ENCODE measurements at places on chromosomes 1 and 21.

DNA sequence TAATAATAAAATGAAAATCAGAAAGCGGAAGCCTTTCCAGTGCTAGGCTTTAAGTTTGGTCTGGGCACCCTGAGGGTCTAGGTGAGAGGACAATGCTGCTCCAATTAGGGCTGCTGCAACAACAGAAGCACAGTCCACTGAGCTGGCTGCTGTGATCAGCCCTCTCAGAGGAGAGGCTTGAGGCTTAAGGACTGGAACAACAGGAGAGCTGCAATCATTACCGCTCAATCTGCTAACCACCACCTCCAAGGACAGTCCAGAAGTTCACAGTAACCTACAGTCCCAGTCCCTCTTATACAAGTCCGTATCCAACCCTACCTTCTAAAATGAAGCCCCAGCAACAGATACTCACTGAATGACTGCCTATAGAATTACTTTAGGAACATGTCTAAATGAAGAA lies 62.1 kb downstream of the USP24 start:
- no peak for DNase-seq

- DNase-seq, result no peak
These were observed 353.7 kb downstream of the DPYD start for GRCh38 chr1:97567000-97567749.

DNA sequence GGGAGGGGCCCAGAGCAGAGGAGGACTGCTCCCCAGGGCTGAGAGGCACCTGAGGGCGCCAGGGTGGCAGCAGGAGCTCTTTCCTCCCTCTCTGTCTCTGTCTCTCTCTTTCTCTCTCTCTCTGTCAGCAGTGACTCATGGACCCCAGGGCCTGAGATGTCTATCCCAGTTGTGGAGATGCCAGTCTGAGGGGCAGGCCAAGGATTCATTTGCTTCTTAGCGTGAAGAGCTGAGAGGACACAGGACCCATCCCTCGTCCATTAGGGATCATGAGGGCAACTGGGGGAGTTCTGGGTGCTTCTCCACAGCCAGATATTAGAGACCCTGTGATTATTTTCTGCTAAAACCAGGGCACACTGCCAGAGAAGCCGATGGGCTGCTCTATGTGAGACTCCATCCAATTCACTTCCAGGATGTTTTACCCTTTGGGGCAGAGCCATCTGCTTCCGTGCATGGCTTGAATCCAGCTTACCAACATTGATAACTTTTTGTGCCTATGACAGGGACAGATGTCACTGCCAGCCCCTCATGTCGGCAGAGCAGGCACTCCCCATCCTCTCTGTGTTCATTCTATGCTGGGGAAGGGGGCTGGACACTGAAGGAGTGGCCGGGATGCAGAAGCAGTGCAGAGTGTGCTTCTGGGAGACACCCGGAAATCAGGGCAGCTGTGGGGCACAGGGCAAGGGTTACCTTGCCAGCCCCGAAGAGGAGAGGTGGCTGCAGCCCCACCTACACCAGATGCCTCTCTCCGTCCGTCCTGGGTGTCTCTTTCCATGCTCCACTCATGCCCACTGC lies 4.1 kb upstream of the PCBP3 start:
- DNase-seq, result no peak

- DNase-seq, result no peak
These were observed 3.1 kb downstream of the CTXND2 start for GRCh38 chr1:150890033-150890416.

- DNase-seq, result peak; percentile 80
These were observed 28.9 kb downstream of the S100A6 start for GRCh38 chr1:153506831-153507413.

DNA sequence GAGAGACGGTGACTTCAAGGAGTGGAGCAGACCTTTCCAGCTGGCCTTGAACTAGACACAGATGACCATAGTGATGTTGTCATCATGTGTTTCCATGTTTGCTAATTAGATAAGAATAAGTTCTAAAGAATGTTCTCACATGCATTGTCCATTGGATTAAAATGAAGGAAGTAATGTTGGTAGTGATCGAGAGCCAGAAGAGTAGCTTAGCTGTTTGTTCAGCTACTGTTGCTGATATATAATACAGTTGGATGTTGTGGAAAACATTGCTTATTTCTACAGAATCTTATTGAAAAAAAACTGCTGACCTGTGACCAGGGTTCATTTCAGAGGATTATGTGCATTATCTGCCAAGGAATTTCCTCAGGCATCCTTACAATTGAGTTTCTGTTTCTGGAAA lies 249.1 kb upstream of the POGK start:
- DNase-seq, result no peak

DNA sequence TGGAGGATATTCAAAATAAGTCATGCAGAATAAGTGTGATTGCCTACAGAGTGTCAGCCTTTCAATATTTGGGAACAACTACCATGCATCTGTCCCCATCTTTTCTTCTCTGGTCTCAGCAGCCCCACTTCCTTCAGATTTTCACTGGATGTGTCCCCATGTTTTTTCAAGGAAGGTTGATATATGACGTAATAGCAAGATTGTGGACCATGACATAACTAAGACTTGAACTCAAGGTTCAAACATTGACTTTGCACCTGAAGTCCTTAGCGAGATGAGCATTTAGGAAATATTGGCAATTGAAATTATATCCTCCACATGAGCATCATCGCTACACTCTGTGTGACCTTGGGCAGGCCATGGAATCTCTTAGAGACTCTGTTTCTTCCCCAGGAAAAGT lies 5.8 kb downstream of the NAV1 start:
- DNase-seq, result no peak

DNA sequence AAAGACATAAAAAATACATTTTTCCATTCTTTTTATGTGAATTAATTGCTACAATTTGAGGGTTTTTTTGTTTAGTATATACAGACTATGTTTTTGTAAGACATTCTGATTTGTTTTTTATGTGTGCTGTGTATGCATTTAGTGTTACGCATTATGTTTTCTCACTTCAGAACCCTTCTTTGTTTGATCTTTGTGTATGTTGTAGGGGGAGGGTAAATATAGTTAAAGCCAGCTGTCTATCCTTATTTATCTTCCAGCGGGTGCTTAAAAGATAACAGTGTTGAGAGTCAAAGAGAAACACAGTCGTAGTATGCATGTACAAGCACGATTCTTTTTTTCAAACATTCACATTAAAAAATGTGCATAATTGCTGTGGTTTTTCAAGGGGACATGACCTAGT lies 97.5 kb upstream of the KIAA1614 start:
- no peak for DNase-seq

DNA sequence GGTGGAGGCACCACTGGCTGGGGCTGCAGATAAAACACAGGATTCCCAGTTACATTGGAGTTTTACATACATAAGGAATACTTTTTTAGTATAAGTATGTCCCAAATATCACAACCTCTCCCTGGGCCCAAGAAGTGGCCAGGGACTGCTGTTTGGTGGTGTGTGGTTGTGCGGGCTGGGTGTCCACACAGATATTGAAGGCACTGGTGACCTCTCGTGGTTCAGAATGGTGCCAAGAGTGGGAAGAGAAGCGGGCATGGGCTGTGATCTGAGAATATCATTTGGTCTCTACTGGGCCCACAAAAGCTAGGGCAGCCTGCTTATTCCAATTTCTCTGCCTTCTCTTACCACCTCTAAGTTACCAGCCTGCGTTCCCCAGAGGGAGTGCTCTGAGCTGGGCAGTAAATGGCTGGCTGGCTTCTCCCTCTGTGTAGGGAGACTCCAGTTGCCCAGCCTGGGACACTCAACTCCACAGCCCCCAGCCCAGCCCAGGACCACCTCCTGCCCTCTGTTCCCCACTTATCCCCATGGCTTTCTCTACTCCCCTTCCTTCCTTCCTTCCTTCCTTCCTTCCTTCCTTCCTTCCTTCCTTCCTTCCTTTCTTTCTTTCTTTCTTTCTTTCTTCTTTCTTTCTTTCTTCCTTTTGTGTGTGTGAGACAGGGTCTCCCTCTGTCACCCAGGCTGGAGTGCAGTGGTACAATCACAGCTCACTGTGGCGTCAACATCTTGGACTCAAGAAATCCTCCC lies 42.8 kb upstream of the RD3 start:
- no peak for DNase-seq

- no peak for DNase-seq
These were observed 308.9 kb downstream of the RWDD3 start for GRCh38 chr1:95542936-95543335.

DNA sequence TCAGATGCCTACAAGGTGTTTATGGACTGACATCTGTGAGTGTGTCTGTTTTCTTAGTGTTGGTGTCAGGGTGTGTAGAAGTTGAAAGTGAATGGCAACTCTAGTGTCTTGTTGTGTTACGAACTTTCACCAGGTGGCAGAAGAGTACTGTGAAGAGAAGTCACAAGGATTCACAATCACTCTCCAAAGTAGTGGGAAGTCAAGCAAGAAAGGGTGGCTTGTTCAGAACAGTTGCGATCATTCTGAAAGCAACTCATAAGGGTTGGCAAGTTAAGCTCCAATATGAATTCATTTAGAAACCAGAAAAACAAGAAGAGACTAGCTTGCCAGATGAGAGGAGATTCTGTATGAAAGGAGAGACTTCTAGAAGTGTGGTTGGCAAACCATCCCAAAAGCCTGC lies 86.1 kb downstream of the FASLG start:
- peak; percentile 58 for DNase-seq

- no peak for DNase-seq
These were observed 134.4 kb upstream of the EDN2 start for GRCh38 chr1:41618871-41619270.

GRCh38 chr1:156160743-156161171 lies 7.4 kb downstream of the SEMA4A start:
- DNase-seq, result no peak

- no peak for DNase-seq
These were observed 130.5 kb downstream of the PPIAL4G start for GRCh38 chr1:148352470-148353053.

- no peak for DNase-seq
These were observed 86.5 kb upstream of the RHOU start for GRCh38 chr1:228648647-228649383.

DNA sequence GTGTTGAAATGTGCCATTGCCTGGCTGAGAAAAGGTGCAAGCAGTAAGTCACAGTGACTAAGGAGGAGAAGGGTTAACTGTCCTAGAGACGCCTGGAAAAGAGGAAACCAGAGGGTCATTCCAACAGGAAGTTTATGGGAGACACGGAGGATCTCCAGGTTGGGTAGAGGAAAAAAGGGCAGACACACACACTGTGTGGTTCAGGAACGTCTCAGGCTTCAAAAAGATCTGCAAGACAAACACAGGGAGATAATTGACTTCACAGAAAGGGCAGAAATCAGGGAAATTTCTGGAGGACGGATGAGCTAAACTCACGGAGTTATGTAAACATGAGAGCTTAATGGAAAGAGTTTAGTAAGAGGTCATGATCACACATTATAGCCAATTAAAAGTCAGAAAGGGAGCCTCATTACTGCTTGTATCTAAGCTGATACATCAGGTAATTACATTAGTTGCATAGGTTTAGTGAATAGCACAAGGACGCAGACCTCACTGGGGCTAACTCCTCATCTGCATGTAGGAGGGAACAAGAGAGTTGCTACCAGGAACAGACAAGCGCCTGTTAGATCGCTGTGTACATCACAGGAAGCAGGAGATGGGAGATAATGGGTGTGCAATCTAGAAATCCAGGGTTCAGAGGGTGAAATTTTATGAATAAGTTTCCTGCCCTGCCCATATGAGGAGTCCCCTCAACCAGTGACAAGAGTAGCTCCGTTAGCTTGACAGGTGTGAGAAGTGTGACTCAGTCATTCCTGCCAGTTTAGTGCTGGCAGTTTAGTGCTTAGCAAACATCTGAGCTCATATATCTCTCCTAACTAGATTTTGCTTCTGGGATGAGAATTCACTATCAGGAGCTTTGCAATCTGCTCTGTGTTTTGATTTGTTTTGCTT lies 96.6 kb upstream of the TNR start:
- no peak for DNase-seq

DNA sequence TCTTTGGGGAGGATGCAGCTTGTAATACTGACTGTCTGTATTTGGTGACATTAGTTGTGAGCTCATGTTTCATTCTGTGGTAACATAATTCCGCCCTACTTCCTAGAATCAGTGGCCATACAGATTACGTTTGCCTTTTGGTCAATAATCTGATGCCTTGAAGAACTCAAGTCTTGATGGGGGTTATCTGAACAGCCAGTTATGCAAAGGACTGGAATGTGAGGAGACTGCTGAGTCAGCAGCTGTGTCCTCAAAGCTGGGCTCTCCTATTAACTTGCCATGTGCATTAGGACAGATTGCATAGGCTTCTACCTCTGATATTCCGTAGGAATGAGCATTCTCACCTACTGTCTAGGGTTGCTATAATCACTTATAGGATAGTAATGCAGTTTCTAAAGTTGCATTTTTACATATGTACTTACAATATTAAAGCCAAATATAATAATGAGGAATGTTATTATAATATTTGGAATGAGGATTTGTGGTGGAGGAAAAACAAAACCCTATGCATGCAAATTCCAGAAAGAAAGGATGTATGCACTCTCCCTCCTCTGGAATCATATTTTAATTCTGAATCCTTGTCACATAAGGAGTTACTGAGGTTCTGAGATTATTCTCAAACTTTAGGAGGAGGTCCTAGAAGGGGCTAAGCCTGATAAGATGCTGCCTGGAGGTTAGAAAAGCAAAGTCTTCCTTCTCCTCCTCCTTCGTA lies 116.0 kb downstream of the NOS1AP start:
- DNase-seq, result no peak

DNA sequence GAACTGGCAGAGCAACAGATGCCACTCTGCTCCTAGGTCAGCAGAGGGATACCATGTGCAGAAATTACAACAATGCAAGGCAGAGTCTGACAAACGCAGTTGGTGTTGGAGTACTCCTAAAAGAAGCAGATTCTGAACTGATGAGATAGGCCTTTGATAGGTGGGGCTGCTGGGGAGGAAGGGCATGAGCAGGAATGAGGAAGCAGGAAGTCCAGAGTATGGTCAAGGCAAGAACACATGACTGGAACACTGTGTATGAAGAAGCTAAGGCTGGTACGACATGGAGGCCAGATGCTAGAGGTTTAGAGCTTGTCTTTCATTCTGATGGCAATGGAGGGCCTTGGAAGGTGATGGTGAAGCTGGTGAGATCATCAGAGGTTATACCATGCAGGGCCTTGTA lies 11.5 kb upstream of the THRAP3 start:
- DNase-seq, result no peak

- DNase-seq, result no peak
These were observed 9.3 kb downstream of the DRAXIN start for GRCh38 chr1:11700601-11701467.

GRCh38 chr1:80248886-80249285 lies 1242.4 kb upstream of the ADGRL4 start:
- no peak for DNase-seq

GRCh38 chr1:9490605-9491339 lies 48.5 kb upstream of the SLC25A33 start:
- DNase-seq, result peak; percentile 37

- DNase-seq, result no peak
These were observed 8.9 kb downstream of the SPATA46 start for GRCh38 chr1:162367772-162368171.

GRCh38 chr1:223525957-223526356 lies 132.7 kb downstream of the CCDC185 start:
- no peak for DNase-seq

All from HS-5 (cell line).